ENCODE measurements at places on chromosomes 11 and 22.

DNA sequence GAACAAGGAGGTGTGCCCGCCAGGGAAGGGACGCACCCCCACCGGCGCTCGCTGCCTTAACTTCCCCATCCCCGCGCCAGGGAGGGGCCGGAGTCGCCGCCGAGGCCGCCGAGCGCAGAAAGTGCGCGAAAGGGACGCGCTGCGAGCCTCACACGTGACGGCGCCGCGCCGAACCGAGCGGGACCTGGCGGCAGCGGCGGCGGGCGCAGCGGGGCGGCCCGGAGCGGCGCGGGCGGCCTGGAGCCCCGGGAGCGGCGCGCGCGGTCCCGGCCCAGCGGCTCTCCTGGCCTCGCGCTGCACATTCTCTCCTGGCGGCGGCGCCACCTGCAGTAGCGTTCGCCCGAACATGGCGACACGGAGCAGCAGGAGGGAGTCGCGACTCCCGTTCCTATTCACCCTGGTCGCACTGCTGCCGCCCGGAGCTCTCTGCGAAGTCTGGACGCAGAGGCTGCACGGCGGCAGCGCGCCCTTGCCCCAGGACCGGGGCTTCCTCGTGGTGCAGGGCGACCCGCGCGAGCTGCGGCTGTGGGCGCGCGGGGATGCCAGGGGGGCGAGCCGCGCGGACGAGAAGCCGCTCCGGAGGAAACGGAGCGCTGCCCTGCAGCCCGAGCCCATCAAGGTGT, at the start of gene SORL1:
Gene SORL1 (plus strand): TSS at position 329 of the 623 bp plus-strand sequence. CDS start 18 bp downstream, at position 347.
- DNase-seq = no peak

DNA sequence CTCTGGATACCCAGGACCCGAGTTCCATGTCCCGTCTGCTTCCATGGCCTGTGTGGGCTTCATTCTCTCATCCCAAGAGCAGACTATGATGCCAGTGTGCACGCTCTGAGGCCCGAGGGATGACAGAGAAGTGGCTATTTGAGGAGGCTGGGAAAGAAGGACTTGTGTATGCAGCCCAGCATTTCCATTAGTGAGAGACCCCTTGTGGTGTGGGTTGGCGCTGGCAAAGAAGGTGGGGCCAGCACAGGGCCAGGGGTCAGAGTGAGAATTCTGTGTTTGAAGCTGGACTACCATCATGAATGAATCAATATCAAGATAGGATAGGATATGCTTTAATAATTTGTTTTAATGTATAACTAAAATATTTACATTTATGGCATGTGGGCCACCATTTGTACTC, 200.8 kb downstream of the HIPK3 start:
- DNase-seq = no peak

DNA sequence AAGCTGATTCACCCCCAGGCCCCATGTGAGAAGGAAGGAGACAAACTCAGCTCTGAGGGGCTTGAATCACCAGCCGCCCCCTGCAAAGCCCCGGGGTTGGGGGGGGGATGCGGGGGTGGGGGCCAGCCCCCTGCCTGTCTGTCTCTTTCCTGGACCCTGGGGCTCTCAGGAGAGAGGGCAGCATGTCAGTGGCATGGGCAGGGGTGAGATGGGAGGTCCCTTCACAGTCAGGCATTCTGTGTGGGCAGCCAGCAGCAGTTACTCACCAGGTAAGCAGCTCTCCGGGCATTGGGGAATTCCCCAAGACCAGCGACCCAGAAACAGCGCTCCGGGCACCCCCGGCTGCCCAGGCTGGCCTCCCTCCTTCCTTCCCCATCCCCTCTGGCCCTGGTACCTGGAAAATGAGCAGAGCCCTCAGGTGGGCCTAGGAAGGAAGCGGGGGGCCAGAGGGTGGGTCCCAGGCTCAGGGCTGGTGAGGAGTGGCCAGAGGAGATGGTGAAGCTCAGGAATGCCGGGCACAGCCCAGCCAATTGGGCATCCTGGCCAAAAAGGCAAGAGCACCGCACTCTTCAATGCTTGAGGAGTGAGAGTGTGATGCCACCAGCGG, 4.2 kb upstream of the LIF start:
- DNase-seq = no peak

DNA sequence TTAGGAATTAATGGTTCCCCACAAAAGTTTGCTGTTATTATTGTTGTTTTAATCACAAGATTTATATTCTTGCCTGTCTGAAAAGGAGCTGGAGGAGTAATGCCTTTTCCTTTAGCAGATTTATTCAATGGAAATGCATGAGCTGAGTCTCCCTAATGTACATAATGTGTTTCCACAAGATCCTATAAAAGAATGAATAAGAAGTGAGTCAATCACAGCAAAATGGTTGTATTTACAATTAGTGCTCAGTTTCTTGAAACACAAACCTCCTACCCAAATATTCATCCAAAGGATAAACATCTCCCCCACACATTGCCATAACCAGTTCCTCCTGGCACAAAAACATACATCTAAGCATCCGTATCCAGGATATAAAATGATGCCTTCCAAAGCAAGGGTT, 33.3 kb downstream of the ME3 start:
- no peak for DNase-seq

DNA sequence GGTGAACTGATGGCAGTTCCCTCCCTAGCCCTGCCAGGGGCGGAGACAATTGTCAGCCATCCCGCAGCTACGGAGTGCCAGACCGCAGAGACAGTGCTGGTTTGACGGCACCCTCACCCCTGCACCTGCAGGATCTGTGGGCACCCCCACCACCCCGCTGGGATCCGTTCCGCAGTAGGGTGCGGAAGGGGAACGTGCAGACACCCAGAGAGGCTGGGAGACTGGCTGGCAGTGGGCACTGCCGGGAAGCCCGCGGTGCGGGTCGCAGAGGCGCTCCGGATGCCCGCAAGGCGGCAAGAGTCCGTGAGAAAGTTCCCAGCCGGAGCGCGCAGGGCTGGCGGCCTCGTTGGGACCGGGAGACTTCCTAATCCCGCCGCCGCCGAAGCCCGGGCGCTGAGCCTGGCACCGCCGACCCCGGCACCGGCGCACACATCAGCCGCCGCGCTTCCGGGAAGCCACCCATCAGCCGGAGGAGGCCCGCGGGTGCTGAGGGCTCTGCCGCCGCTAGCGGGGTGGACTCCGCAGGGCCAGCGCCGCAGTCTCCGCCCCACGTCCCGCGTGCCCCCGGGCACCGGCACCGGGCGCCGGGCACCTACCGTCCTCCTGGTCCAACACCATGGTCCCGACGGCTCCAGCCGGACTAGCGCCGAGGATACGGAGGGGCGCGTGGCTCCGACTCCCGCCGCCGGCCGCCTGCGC, 4.3 kb upstream of the LMO1 start:
- DNase-seq = no peak

GRCh38 chr11:133576351-133576750, 44.0 kb upstream of the OPCML start:
- DNase-seq = no peak

DNA sequence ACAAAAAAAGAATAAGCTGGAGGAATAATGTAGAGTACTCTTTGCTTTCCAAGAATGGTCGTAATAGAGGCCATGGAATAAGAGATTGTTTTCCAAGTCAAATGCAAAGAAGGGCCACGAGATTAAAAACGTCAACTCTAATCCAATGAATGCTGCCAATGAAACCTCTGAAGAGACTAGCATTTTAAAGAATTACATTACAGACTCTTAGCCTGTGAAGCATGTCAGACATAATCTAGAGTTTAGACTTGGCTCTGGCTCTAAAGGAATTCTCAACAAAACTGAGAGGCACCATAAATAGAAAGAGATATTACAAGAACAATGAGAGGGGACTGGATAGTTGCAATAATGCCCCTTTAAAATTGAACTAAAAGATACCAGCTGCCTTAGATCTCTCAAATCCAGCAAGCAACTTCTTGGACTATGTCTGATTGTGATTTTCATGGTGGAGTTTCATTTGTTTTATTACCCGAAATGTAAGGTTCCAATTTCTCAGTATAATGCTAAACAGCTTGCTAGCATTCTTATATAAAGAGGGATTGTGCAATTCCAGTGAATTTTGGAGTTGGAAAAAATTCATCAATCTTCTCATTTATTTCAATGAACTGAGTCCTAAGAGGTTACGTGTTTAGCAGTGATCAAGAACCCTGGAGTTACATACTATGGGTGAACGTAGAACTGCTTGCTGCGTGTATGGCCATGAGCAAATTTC, 5.6 kb downstream of the ETS1 start:
- no peak for DNase-seq

GRCh38 chr11:123351375-123351774, 78.7 kb upstream of the GRAMD1B start:
- no peak for DNase-seq

DNA sequence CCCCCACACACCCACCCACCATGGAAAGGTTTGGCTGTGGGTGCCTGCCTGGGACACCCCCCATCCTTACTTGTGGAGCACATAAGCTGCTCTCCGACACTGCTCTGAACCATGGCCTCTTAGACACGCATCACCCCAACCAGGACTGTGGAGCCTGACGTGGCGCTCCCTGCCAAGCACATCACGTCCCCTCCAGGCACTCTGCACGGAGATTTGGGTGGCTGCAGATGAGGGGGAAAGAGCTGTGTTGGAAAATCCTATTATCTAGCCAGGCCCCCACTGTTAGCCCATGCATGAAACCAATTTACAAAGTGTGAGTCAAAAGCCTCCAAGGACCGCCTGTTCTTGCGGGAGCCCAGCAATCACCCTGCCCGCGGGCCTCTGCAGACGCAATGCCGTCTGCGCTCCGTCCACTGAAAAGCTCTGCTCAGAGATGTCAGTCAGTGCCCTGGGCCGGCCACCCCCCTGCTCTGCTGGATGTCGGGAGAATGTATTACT, 163.4 kb upstream of the NECTIN1 start:
- no peak for DNase-seq

DNA sequence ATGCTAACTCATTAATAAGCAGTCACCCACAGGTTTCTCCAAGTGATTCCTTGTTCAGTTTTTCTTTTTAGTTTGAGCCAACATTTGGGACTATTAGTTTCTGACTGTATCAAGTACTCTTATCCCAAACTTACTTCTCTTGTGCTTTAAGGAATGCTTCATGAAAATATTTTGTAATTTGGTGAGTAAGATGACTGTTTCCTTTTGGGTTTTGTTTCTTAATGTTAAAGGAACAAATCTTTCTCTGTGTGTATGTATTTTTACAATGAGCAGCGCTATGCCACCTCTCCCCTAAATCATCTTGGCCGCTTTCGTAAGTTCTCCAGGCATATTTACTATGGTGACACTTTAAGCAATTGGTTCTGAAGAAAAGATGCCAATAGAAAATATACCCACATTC, 72.4 kb downstream of the LDLRAD3 start:
- no peak for DNase-seq

GRCh38 chr22:37552524-37553163, 7.6 kb upstream of the CDC42EP1 start:
- DNase-seq = no peak

DNA sequence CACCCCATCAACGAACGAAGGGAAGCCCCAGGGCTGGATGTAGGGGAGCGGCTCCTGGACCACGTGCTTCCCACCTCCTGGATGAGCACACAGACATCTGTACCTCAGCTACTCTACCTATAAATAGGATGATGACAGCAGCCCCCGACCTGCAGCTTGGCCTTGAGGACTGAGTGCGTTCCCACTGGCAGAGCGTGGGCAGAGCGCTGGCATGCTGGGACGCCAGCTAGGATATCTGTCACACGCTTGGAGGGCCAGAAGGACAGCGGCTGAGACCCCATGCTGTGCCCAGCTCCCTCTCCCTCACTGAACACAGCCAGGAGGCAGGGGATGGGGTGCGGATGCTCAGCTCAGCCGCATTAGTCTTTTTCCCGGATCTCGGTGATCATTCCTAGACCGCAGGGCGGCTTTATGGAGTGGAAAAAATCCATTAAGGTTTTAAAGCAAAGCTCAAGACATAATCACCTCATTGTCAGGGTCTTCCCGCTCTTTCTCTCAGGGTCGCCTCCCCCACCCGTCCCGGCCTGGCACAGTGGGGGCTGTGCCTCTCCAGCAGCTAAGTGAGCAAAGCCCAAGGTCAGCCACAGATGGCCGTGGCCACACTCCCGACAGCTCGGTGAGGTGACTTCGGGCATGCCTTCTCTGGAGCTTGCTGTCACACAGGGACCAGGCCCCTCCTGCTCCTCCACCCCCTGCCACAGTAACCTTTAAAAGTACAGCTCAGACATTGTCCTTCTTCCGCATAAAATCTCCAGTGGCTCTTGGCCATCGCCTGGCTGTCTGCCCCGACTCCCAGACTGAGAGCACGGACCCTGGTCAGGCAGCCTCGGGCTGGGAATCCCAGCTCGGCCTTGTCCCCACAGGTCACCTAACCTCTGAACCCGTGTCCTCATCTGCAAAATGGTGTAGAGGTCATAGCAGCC, 69.6 kb upstream of the SHISAL1 start:
- DNase-seq = no peak

- DNase-seq = no peak
Measured at GRCh38 chr22:24134090-24134846, 47.0 kb upstream of the SUSD2 start.

- no peak for DNase-seq
Measured at GRCh38 chr22:21447694-21448402, 19.3 kb upstream of the TMEM191C start.

GRCh38 chr11:1959786-1960185, 12.7 kb downstream of the MRPL23 start:
- DNase-seq = no peak

DNA sequence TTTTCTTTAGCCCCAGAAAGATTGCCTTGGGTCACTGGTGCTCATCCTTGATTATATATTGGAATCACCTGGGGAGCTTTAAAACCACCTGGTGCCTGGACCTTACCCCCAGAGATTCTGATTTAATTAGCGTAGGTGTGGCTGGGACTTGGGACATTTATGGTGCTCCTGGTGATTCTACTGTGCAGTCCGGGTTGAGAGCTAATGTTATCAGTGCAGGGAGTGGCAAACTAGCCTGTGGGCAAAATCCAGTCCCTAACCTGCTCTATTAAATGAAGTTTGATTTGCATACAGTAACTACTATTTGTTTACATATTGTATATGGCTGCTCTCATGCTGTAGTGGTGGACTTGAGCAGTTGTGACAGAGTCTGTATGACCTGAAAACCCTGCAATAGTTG, 134.0 kb upstream of the SORL1-AS1 start:
- DNase-seq = no peak

DNA sequence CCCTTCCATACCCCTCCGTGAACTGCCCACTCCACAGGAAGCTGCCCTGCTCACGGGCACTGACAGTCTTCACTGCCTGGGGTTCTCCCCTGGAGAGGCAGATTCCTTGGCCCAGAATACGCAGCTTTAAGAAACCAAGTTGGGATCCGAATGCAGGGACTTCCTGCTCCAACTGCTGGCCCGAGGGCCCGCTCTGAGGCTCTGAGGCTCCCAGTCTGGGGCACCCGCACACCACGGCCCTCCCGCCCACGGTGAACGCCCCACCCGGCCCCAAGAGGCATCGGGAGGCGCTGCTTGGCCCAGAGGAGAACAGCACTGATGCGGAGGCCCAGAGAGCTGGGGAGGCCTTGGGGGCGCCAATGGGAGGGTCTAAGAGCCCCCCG, 42.3 kb downstream of the IGF2 start:
- no peak for DNase-seq

DNA sequence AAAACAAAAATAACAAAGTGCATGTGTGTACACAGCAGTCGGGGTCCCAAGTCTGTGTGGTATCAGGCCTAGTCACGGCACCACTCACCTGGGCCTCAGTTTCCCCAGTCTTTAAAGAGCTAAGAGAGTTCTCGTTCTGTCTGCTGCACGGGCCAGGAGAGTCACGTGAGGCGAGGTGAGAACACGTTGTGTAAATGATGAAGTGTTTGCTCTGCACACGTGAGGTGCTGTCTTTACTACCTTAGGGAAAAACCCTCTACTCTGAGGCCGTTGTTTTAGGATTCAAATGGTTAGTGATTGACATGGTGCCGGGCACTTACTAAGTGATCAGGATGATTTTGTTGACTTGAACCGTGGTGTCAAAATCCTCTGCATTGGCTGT, 86.5 kb upstream of the PPARA start:
- DNase-seq = no peak

GRCh38 chr11:19570889-19571288, 141.7 kb upstream of the NAV2 start:
- DNase-seq = no peak
